ENCODE measurements at places on chromosomes 5 and 9. TPM values are rescaled to one million over a fixed set of nuclear protein-coding genes. Genes with fewer than 3 reads are reported as not detected.

Gene MAMDC2
- total RNA-seq = 1.8 TPM

Gene PCA3
- total RNA-seq = not detected

Gene RBM18
- 5.5 TPM for total RNA-seq

Gene HMHB1
- not detected for total RNA-seq
